Tibial nerve (tissue), 4 donors: ENCODE measurements at places on chromosomes 11 and 22. TPM values are rescaled to one million over a fixed set of nuclear protein-coding genes. Genes with fewer than 3 reads are reported as not detected.

Gene PKP3
- total RNA-seq, result 16.2 TPM

DNA sequence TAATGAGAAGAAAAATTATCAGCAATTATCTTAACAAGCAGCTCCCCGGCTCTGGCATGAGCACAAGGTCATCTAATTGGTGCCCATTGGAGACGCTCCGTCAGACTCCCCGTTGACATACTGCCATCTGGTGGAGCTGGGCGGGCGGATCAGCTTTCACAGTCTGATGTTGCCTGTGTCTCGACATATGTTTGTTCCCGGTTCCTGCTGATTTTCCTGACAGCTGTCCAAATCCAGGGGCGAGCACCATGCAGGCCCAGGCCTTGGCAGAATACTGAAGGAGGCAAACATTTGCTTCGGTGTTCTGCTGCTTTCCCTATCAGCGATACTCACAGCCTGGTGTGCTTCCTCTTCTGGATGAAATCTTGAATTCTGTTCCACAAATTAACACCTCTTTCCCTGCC, 43.8 kb upstream of the BARX2 start:
- DNase-seq, result peak; percentile 71

Gene NXPE2
- total RNA-seq, result not detected

- no peak for DNase-seq
Measured at GRCh38 chr11:22634897-22635629, 9.4 kb upstream of the FANCF start.

DNA sequence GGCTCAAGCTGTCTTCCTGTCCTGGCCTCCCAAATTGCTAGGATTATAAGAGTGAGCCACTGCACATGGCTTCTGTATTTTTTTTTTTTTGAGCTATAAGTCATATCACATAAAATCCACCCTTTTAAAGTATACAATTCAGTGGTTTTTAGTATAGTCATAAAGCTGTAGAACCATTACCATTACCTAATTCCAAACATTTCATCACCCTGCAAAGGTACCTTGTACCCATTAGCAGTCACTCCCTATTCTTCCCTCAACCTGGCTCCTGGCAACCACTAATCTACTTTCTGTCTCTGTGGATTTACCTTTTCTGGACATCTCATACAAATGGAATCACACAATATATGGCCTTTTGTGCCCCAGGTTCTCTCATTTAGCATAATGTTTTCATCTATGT, 84.5 kb downstream of the MTMR3 start:
- DNase-seq, result no peak

DNA sequence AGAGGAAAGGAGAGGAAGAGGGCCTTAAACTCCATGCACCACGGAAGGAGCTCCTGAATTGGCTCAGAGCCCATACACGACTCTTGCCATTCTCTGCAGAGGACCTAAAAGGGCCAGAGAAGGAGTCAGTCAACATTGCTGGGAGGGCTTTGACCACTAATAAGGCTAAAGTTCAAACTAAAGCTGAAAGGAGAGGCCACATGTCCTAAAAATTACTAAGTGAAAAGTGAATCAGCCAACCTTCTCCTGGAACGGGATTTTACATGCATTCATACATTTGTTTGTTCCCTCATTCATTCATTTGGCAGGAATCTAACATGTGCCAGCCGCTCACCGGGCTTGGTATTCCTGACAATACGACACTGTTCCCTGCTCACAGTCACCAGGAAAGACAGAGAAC, 10.5 kb downstream of the CLMP start:
- no peak for DNase-seq

GRCh38 chr11:73318501-73319011, 10.5 kb downstream of the ARHGEF17 start:
- DNase-seq, result no peak

Gene DRD2
- total RNA-seq, result 0.39 TPM

Gene RAB1B
- 85.3 TPM for total RNA-seq

GRCh38 chr22:29798801-29799200, 31.6 kb downstream of the UQCR10 start:
- no peak for DNase-seq

DNA sequence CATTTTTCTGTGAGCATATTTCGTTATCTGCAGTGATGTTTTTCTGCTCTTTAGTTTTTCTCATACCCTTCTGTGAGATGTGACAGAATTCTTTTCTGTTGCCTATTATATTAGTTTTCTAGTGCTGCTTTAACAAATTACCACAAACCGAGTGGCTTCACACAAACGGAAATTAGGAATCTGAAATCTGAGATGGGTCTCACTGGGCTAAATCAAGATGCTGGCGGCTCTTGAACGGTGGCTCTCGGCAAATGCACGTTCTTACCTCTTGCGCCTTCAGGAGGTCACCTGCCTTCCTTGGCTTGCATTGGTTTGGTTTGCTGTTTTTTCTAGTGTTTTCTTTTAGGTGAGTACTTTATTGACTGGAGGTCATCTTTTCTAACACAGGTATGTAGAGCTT, 13.0 kb downstream of the ZBED4 start:
- no peak for DNase-seq

Gene LSP1
- 54.0 TPM for total RNA-seq

Gene PDE2A
- total RNA-seq, result 45.3 TPM

- no peak for DNase-seq
Measured at GRCh38 chr11:28090052-28090749, 17.8 kb downstream of the KIF18A start.

Gene OR52H1
- 1.3 TPM for total RNA-seq

DNA sequence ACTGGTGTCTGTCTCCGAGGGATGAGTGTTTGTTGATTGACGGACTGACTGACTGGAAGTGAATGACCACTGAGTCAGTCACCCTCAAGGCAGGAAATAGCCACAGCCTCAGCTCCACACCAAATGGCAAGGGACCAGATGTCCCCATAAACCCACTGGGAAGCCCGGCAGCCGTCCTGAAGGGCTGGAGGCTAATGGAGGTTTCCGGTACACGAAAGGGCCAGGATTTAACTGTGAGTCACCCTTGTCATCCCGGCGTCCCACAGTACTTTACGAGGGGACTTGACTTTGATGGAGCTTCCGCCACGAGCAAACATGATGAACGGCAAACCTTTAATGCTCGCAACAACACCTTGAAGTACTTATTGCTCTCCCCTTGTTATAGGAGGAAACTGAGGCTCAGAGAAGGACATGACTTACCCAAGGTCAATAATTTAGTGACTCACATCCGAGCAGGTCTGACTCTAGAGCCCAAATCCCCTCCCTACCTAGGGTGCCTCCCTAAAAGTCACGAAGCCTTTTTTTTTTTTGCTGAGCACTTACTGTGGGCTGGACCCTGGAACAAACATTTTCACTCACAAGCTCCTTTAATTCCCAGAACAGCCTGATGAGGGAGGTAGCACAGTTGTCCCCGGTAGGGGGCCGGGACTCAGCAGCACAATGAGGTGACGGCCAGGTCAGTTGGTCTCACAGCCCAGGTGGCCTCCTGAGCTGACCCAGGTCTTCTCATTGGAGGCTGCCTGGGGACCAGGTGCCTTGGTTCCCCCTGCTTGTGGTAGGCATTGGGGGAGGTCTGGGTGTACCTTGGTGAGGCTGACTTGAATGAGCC, 25.2 kb upstream of the GCAT start:
- no peak for DNase-seq

- DNase-seq, result no peak
Measured at GRCh38 chr11:720642-721246, 14.7 kb downstream of the EPS8L2 start.

- peak; percentile 25 for DNase-seq
Measured at GRCh38 chr11:69644071-69644961, 3.4 kb downstream of the CCND1 start.

Gene CCDC81
- 0.78 TPM for total RNA-seq

DNA sequence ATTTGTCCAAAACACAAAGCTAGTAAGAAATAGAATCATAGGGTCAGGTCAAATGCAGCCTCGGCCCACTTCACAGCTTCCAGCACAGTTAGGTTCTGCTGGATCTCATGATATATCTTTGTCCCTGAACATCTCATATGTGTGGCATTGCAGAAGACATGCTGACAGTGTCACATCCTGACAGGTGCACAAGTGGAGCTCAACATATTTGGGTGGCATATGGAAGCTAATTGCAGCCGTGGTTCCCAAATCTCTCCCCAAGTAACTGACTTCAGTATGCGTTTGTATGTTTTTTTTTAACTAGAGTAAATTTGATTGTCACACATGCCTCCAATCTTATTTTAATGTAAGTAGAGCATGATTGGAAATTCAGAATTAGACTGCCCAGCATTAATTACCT, 33.4 kb downstream of the NAV2 start:
- no peak for DNase-seq

Gene OR52N2
- total RNA-seq, result not detected

Gene PEX16
- total RNA-seq, result 38.0 TPM
